ENCODE measurements at places on chromosomes 4 and X.

- no peak for DNase-seq
Observed at GRCh38 chrX:39580043-39580442, 517.7 kb downstream of the BCOR start.

- no peak for DNase-seq
Observed at GRCh38 chrX:4579999-4580398, 866.5 kb upstream of the PRKX start.

DNA sequence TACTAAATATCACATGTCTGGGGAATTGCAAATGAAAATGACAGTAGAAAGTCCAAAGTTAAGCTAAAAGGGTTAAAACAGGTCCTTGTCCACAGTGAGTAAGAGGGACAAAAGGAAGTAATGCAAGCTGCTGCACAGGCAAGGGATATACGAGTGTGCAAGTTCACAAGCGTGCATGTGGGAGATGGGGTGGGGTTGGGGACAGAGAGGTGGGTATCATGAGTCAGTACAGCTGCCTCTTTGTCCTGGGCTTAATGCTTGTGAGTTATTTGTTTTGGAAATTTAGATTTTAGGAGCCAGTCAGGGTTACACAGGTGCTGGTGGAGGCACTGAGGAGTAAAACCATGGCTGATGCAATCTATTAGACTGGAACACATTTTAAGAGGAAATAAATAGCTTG, 3.3 kb upstream of the GPRASP2 start:
- DNase-seq, result no peak

- no peak for DNase-seq
Observed at GRCh38 chr4:187814737-187815465, 180.7 kb upstream of the ZFP42 start.
